Islet precursor cell (in vitro differentiated cells): ENCODE measurements at places on chromosomes 6 and 20.

GRCh38 chr20:45781391-45781931 lies 10.2 kb downstream of the WFDC3 start:
- no peak for DNase-seq

DNA sequence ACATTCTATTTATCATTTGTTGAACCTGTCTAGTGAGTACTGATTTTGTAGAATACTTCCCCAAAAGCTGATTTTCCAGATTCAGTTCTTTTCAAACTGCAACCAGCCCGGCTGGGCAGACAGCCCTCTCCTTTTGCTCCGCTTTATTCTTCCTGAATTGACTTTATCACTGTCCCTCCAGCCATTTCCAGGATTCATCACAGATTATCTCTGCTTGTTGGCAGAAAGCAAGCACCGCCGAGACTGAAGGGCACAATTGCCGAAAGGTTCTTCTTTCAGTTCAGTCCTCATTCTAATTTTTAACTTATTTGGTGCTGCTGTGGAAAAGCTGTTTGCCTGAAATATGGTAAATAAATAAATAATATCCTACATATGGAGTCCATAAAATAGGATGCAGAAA lies 369.1 kb upstream of the FLRT3 start:
- no peak for DNase-seq

DNA sequence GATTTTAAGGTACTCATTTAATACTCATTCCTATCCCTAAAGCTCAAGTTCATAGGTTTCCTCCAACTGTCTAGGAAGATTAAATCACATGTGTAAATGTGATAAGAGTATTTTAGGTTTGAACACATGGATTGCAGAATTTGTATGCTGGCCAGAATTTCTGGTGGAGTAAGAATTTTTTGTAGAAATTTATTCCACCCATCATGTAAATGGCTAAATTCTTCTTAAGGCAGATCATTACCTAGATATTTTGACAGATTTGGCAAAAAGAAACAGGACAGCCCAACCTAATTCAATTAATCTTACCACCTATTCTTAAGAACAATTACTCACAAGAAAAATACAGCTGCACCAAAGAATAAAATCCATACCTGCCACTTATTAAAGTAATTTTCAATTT lies 261.6 kb downstream of the GRIK2 start:
- no peak for DNase-seq

- no peak for DNase-seq
Measured at GRCh38 chr6:119539066-119539746, 189.6 kb upstream of the MAN1A1 start.

GRCh38 chr6:141521440-141521839 lies 611.3 kb upstream of the GJE1 start:
- no peak for DNase-seq

DNA sequence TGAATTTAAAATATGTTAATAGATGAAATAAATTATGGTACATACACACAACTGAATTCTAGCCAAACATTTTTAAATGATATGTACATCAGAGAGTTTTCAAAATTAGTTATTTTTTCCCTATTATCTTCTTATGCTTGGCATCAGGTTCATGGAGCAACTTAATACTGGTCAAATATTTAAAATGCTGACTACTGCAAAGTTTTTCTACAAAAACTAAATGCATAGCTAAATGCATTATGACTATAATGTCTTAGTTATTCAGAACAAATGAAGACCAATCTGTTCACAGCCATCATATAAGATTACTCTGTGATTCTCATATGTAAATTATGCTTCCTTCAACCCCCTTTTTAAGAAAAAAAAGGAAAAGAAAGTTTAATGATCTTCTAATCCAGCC lies 8.2 kb upstream of the IL17A start:
- DNase-seq = no peak

- no peak for DNase-seq
Measured at GRCh38 chr20:46568570-46569129, 18.2 kb upstream of the OCSTAMP start.

DNA sequence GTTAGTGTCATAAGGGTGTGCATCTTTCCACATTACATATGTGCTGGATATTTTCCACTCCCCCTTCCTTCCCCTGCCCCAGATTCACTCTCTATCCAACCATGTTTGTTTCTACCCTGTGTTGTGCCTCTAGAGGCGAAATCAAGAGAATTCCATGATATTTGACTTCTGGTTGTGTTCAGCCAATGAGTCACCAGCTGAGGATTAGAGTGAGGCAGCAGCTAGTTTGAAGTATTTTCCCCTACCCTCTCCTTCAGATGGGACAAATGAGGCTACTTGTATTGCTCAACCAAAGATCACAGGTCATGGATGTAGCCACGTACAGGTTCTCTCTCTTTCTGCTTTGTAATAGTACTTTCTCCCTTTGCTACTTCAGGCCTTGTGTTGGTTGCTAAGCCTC lies 24.5 kb upstream of the OR2J2 start:
- DNase-seq = no peak

DNA sequence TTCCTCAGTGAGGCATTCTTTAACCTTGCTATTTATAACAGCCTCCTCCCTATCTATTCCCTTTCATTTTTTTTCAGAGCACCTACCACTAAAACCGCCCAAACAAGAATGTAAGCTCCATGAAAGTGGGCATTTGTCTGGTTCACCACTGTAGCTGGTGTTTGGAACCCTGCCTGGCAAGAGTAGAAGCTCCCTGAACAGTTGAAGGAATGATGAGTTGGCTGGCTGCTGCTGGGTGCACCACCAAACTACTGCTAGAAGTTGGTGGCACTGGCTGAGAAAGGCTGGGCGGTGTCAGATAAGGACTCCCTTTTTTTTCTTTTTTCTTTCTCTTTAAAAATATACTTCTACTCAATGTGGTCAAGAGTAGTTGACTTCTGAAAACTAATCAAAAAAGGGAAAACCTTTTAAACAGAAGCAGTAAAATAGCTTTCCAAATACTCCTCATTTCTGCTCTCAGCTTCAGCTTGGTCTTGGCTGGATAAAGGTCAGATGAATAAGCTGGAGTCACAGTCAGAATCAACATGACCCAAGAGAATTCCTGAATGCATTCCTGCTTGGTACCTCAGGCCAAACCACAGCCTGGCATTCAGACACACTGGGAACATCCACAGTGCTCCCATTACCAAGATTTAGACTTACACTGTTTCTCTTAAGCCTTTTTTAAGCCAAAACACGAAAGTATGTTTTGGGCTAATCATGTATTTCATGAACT lies 38.0 kb downstream of the RTN4IP1 start:
- DNase-seq = peak; percentile 65

DNA sequence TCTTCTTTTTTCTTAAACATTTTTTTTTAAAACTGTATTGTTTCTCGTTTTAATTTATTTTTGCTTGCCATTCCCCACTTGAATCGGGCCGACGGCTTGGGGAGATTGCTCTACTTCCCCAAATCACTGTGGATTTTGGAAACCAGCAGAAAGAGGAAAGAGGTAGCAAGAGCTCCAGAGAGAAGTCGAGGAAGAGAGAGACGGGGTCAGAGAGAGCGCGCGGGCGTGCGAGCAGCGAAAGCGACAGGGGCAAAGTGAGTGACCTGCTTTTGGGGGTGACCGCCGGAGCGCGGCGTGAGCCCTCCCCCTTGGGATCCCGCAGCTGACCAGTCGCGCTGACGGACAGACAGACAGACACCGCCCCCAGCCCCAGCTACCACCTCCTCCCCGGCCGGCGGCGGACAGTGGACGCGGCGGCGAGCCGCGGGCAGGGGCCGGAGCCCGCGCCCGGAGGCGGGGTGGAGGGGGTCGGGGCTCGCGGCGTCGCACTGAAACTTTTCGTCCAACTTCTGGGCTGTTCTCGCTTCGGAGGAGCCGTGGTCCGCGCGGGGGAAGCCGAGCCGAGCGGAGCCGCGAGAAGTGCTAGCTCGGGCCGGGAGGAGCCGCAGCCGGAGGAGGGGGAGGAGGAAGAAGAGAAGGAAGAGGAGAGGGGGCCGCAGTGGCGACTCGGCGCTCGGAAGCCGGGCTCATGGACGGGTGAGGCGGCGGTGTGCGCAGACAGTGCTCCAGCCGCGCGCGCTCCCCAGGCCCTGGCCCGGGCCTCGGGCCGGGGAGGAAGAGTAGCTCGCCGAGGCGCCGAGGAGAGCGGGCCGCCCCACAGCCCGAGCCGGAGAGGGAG lies 580 bp downstream of the VEGFA start:
- peak; percentile 80 for DNase-seq

GRCh38 chr6:11575408-11576033 lies 38.0 kb downstream of the TMEM170B start:
- DNase-seq = peak; percentile 85

GRCh38 chr6:36099869-36100483 lies 30.3 kb upstream of the MAPK13 start:
- no peak for DNase-seq

DNA sequence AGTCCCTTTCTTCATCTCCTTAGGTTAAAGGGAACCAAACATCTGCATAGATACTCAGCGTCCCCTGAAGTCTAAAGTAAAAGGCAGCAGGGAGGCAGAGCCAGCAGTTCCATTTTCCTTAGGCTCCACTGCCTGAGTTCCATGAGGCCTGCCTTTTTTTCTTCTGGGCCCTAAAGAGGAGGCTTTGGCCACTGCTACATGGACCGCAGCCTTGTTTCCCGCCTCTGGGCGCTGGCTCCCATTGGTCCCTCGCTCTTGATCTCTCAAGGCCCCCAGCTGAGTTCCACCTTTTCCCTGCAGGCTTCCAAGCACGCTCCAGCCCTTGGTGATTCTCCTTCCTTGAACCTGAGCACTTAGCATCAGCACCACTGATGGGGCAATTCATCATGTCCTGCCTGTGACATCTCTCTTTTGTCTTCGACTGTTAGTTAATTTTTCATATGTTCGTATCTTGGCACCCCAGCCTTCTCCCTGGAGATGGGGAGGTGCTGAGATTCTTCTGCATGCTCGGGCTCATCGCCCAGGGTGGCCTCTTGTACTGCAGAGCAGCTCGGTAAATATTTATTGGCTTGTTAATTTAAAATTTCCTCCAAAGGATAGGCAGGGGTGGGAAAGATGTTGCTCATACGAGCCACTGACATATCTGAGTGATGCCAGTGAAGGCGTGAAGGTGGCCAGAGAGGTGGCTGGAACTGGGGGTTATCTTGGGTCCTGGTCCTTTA lies 3.4 kb downstream of the MLN start:
- no peak for DNase-seq

DNA sequence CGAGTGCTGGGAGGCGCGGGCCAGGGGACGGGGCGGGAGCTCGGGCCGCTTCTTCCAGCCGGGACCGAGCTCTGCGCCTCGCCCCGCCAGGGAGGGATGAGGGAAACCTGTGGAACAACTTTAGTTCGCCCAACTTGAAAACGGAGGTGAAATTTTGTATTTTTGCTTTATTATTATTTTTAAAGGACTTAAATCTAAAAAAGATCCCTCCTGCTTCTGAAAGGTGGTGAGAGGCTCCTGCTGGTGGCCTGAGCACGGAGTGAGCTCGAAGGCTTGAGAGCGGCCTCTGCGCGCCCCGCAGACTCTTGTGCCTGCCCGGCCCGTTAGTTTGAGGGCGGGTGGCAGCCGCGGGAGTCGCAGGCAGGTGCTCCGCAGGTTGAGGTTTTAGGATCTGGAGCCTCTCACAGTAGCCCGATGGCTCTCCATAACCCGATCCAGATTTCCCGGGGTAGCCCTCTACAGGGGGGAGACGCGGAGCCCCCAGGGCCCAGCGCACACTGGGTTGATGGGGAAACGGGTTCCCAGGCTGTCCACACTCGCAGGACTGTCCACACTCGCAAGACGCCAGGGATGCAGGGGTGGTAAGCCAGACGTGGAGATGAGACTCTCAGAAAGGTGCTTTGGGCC lies 46.2 kb upstream of the SUPT3H start:
- peak; percentile 61 for DNase-seq

GRCh38 chr6:125558241-125558843 lies 191.1 kb upstream of the HEY2 start:
- peak; percentile 96 for DNase-seq

DNA sequence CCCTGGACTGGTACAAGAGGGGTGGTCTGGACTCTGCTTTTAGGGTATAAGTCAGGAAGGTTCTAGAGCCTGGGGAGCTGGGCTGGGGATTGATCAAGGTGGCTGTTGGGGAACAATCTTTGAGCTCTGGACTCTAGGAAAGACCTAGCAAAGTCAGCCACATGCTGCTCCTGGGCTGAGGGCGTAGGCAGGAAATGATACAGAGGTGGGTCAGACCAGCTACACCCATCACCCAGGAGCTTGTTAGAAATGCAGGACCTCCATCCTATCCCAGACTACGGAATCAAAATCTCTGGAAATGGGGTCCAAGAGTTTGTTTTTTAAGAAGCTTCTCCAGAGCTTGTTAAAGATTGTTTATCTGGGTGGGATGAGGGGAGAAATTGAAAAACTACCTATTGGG lies 9.4 kb downstream of the ADTRP start:
- DNase-seq = no peak

- peak; percentile 53 for DNase-seq
Measured at GRCh38 chr20:58711266-58712051, 18.9 kb downstream of the NPEPL1 start.

DNA sequence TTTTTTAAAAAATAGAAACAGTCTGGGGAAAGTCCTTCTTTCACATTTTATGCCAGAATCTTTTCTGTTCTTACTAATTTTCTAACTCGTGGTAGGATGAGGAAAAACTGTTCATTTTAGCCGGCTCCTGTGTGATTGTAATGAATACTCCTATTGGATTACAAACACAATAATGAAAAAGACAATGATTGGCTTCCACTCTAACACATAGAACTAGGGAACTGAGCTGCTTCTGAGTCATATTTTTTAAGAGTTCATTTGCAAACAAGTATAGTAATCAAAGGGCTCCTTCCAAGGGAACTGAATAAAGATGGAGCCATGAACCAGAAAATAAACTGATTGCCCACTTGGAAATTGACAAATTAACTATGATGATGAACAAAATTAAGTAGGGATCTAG lies 265.3 kb upstream of the TCF21 start:
- no peak for DNase-seq

GRCh38 chr6:167879612-167880011 lies 52.9 kb downstream of the AFDN start:
- no peak for DNase-seq

- DNase-seq = no peak
Measured at GRCh38 chr6:14549304-14549770, 431.8 kb downstream of the CD83 start.
